ENCODE measurements at places on chromosomes 7 and 10.

DNA sequence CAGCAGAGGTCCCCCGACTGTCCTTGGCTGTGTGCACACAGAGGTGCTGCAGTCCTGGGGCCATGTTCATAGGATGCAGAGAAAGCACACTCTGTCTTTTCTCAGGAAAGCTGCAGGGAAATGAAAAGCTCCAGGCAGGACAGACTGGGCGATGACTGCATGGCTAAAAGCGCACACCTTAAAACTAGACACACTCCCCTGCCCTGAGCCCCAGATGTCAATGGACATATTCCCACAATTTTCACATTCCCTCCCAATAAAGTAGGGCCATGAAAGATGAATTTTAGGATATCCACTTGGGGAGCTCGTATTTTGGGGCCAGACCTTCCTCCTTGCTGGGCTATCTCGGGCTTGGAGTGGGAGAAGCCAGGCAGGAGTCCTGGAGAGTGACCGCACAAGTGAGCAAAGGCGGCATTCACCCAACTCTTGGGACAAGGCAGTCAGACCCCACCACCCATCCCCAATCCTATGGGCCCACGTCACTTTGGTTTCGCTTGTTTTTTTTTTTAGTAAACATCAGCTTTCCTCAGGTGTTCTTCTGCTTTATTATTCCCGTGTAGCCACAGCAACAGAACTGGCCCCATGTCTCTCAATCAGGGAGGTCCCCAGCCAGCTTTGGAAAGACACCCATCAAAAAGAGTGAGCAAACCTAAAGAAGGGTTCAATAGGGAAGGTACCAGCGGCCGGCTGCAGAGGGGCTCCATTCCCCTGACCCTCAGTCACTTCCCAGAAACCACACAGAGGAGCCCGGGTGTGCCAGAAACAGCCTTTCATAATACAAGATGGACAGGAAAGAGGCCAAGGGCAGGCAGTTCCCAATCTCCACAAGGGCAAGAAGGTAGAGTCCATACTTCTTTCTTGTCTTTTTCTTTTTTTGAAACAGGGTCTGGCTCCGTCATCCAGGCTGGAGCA, 12.7 kb downstream of the GPRIN2 start:
- peaks cover 6% of the 10 kb centered on the region for H3K4me1 ChIP-seq
- peaks cover 41% of the 10 kb centered on the region for H3K27me3 ChIP-seq
- no peak for DNase-seq
- no peak overlapping the region for H3K27ac ChIP-seq
- no peak overlapping the region for H3K4me3 ChIP-seq
- no peaks in the 10 kb centered on the region for H3K36me3 ChIP-seq

- no peaks in the 10 kb centered on the region for H3K4me1 ChIP-seq
- no peak overlapping the region for H3K4me3 ChIP-seq
- DNase-seq: no peak
- no peak overlapping the region for H3K27ac ChIP-seq
- H3K27me3 ChIP-seq: no peaks in the 10 kb centered on the region
Observed at GRCh38 chr10:59677253-59677831, 32.3 kb downstream of the SLC16A9 start.

- peaks cover 6% of the 10 kb centered on the region for H3K27me3 ChIP-seq
- no peaks in the 10 kb centered on the region for H3K36me3 ChIP-seq
- no peak overlapping the region for H3K27ac ChIP-seq
- peaks cover 4% of the 10 kb centered on the region for H3K4me1 ChIP-seq
Observed at GRCh38 chr10:130193493-130194193, 57.5 kb downstream of the GLRX3 start.

- no peaks in the 10 kb centered on the region for H3K27me3 ChIP-seq
- H3K4me3 ChIP-seq: no peak overlapping the region
- no peak for DNase-seq
- peak overlapping the region; percentile 7 for H3K27ac ChIP-seq
Observed at GRCh38 chr7:158742065-158742821, 37.6 kb upstream of the NCAPG2 start.

GRCh38 chr7:151252961-151253711, 4.6 kb upstream of the SMARCD3 start:
- H3K27me3 ChIP-seq: peaks cover 47% of the 10 kb centered on the region
- DNase-seq: no peak
- H3K27ac ChIP-seq: no peak overlapping the region

DNA sequence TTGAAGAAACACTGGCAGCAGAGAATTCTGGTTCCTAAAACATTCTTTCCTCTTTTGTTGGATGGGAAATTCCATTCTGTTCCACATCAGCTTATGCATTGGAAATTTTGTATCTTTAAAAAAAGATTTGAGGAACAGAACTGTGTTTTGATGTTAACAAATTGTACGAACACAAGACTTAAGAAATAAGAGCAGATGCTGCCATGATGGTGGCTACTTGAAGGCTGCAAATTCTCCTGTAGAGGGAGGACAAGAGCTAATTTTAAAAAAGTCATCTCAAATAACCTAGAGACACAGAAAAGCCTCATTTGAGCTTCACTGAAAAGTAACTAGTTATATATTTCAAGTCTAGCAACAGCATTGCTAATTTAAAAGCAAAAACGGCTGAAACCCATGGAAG, 29.8 kb downstream of the NDUFB2 start:
- no peak for DNase-seq
- no peaks in the 10 kb centered on the region for H3K36me3 ChIP-seq
- H3K4me3 ChIP-seq: no peak overlapping the region
- H3K4me1 ChIP-seq: peaks cover 29% of the 10 kb centered on the region
- no peaks in the 10 kb centered on the region for H3K27me3 ChIP-seq

- no peak overlapping the region for H3K27ac ChIP-seq
- no peaks in the 10 kb centered on the region for H3K36me3 ChIP-seq
- H3K4me1 ChIP-seq: peaks cover 1% of the 10 kb centered on the region
- DNase-seq: no peak
- peaks cover 3% of the 10 kb centered on the region for H3K27me3 ChIP-seq
Observed at GRCh38 chr7:36128448-36129047, 24.5 kb upstream of the EEPD1 start.

GRCh38 chr10:102581981-102582580, 62.2 kb upstream of the TRIM8 start:
- H3K36me3 ChIP-seq: no peaks in the 10 kb centered on the region
- no peaks in the 10 kb centered on the region for H3K27me3 ChIP-seq
- H3K27ac ChIP-seq: no peak overlapping the region
- peaks cover 8% of the 10 kb centered on the region for H3K4me1 ChIP-seq
- no peak for DNase-seq
- H3K4me3 ChIP-seq: no peak overlapping the region

- no peak for DNase-seq
- no peaks in the 10 kb centered on the region for H3K27me3 ChIP-seq
- no peak overlapping the region for H3K27ac ChIP-seq
- no peak overlapping the region for H3K4me3 ChIP-seq
Observed at GRCh38 chr7:113519472-113519871, 399.3 kb downstream of the PPP1R3A start.

Measured in activated naive CD8-positive, alpha-beta T cell treated with anti-CD3 and anti-CD28 coated beads, Interleukin-2, amount 50 U/mL, for 24 hours (primary cell).